ENCODE measurements at places on chromosomes 11 and 22.

GRCh38 chr11:76724171-76724768 is 53.7 kb upstream of the LRRC32 start:
- no peak for DNase-seq

DNA sequence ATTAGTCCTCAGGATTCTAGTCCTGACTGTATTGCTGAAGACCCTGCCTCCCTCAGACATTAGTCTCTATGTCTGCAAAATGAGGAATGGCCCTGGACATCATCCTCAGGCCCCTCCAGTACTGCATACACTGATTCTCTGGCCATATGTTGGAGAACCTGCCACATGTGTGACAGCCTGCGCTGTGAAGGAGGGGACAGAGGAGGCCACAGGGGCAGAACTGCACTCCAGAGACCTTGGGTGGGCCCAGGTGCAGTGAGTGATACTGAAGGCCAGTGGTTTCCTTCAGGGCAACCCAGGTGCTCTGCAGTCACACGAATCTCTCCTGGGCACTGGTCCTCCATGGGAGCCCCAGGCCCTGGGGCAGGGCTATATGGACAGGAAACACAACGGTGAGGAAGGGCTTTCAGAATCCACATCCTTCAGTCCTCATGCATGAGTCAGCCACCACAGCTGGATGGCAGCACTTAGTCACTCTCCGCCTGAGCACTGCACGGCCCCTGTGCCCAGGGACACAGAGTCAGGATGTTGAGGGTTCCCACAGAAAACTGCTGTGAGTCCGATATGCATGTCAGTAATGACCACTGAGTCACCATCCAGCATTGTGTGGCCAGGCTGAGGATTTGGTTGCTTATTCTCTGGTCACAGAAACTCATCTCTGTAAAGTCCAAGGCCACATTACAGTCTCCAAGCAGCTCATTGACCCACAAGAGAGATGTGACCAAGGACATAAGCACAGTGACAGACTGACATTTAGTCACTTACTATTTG is 39.7 kb downstream of the ME3 start:
- no peak for DNase-seq

DNA sequence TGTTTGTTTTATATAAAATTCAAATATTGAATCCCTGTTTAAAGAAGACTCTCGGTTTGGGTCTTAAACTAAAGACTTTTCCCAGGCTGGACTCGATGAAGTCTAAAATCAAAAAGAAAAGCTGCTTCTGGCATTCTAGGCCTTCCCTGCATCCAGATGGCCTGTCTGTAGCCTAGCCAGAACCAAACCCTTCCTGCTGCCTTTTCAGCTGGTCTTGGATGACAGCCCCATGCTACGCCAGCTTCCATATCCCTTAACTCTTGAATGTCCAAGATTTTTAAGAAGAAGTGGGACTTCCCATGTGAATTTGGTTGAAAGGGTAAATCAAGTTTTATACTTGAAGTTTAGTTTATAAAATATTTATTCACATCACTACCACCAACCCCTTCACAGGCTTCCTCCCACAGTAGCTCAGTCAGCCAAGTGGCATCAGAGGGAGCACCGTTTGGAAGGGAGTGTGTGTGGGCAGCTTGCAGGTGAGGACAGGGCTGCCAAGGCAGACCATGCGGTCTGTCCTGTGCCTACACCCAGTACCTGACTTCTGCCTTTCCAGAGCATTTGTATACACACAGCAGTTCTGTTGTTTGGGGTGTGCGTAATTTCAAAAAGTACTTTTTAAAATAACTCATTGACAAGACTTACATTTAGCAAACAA is 18.2 kb upstream of the PSMA1 start:
- DNase-seq: no peak

DNA sequence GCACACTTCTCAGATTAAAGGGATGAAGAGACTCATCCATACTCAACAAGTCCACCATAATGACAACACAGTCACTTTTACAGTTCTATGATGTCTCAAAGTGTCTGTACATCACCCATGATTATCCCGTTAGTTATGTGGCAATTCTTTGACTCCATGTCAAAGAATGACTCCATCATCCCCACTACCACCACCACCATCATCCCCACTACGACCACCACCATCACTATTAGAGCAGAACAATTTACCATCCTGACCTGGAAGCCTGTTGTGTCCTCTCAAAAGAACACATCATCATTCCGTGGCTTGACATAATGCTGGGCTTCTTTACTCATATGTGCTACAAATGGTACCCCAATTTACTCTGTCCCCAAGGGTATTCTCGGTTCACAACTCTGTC is 13.7 kb downstream of the PRR5L start:
- DNase-seq: no peak

GRCh38 chr22:23655891-23656475 is 23.9 kb upstream of the DRICH1 start:
- DNase-seq: no peak

DNA sequence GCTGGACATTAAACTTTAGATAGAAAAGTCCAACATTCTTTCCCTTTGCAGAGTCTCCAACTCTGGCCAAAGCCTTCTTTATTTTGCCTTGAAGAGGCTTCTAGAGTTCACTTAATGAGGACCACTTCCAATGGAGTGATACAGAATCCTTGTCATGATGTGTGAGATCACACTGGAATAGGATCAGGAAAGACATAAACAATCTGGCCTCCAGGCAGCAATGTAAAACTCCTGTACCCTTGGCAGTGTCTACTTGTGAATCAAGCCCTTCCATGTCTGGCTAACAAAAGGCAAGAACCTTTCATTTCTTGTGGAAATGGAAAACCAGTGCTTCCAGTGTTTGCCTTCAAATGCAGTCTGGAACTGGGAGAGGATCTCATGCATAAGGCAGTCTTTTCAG is 56.5 kb upstream of the FIBIN start:
- DNase-seq: no peak

DNA sequence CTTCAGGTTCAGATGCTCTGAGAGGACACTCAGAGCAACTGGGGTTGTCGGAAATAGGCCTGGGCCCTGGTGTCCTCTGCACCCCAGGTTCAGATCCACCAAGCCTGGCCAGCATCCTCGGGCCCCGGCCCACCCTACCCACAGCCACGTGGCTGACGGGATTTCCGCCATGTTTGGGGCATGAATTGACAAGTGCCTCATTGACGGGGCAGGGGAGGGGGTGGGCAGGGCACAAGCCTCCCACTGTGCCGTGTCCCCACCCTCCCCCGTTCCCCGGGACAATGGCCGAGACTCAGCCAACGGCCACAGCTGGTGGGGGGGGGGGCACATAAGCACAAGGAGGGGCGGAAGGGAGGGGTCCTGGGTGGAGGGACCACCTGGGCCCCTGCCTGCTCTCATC is 8.5 kb downstream of the MYRF start:
- no peak for DNase-seq

DNA sequence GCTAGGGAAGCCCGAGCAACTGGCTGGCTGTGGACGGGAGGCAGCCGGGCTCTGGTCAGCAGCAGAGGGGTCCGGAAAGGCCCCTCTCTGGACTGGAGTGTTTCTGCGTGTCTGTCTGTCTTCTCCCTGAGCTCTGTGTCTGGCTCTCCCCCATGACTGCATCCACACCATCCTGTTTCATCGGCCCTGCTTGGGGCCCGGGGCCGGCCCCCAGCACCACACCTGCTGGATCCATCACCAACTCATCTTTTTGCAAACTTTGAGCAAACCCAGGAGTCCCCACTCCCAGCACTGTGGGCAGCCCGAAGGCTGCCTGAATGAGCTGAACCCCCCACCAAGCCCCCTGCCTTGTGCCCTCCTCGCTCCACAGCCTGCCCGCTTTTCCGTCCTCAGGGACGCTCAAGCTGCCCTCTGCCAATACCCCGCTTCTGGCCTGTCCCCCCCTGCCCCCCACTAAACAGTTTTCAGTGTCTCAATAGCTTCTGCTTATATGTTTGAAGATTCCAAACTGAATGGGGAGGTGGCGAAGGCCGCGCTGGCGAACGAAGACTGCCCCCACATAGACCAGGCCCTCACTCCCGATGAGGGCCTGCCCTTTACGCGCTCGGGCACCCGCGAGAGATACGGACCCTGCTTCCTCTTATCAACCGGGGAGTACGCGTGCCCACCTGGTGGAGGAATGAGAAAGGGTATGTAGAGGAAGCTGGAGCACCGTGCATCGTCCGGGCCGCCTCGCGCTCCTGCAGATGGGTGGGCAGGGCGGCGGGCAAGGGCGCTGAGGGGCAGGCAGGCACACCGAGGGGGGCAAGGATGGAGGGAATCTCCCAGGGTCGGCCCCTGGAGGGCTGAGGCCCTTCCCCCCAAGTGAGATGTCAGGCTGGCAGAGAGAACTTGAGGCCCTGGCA is 44.6 kb downstream of the KCNC1 start:
- no peak for DNase-seq

DNA sequence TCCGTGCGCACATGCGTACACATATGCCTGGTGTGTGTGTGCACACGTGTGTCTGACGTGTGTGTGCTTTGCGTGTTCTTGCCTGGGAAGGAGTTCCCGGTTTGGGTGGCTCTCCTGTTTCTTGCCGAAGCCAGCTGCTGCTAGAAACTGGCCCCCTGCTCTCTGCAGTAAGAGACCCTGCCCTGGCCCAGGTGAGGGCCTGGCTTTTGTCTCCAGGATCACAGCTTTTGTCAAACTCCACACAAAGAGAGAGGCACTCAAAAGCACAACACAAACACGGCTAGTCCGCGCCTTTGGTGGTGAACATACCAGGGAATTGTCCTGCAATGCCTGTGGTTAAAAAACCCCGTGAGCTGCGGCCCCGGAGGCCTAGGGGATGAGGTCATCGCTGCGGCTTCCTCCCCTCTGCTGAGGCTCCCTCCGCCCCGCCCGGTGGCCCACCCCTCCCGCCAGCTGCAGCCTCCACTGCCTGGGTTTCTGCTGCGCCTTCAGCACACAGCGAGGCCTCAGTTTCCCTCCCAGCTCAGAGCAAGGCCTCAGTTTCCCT is 88.9 kb downstream of the KCNQ1 start:
- no peak for DNase-seq

- peak; percentile 35 for DNase-seq
These were observed 584.0 kb downstream of the KCNA4 start for GRCh38 chr11:29432719-29433325.

- DNase-seq: no peak
These were observed 16.1 kb downstream of the RTN4R start for GRCh38 chr22:20251981-20252380.

DNA sequence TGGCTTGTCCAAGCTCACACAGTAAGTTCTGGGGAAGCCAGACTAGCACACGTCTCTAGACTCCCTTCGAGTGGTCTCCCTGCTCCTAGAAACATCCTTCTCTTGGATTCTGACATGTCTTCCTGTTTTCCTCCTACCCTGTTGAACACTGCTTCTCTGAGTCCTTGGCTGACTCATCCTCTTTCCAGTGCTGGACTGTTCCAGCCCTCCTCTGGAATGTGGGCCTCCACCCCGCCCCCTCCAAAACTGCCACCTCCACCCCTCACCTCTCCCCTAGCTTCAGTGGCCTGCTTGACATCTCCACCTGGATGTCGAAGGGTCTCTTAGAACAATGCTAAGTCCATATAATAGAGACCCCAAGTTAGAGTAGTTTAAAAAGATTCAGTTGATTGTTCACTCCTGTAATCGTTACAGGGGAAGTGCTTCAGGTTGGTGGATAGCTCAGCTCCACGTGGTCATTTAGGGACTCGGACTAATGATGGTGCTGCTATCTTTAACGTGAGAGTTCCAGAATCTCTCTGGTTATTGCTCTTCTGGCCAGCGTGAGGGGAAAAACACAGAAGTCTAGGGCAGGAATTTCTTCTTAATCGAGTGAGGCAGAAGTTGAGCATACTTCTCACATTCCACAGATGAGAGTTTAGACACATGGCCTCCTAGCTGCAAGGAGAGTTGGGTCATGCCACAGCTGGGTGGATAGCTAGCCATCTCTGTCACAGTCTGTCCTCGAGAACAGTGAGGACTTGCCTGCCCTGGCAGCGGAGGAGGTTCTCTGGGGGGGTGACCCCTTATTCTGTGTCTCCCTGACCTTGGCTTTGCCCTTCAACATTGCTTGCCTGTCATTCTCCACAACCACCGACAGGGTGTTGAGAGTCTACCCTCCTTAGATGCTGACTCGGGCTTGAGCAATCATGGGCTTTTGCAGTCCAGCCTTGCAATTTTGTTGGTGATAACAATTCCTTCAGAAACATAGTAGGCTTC is 4.7 kb upstream of the C11orf96 start:
- no peak for DNase-seq

DNA sequence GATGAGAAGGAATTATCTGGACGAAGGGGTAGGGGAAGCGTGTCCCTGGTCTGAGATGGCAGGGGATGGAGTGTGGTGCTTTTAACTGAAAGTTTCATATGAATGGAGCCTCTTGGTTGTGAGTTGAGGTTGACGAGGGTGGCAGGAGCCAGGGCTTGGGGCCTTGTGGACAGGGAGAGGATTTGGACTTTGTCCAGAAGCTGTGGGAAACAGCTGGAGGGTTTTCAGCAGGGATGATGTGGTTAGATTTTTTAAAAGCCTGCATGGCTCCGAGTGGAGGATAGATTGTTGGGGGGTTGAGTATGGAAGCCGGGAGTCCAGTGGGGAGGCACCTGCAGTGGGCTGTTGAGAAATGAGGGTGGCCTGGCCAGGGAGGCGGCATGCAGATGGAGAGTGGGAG is 24.8 kb downstream of the MYO7A start:
- no peak for DNase-seq

DNA sequence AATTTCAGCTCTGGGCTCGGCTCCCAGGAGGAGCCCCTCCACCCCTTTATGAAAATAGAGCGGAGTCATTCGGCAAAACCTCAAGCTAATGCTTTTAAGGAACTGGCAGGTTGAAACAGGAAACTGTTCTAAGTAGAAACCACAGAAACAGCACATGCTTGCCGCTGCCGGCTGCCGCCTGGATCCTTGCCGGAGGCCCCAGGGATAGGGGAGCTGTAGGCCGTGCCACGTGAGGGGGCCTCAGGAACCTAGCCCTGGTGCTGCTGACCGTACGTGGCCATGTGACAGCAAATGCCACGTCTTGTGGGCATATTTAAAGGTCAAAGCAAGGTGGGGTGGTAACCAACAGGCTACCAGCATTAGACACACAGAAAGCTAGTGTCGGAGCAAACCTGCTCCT is 77.9 kb upstream of the TIMP3 start:
- no peak for DNase-seq

DNA sequence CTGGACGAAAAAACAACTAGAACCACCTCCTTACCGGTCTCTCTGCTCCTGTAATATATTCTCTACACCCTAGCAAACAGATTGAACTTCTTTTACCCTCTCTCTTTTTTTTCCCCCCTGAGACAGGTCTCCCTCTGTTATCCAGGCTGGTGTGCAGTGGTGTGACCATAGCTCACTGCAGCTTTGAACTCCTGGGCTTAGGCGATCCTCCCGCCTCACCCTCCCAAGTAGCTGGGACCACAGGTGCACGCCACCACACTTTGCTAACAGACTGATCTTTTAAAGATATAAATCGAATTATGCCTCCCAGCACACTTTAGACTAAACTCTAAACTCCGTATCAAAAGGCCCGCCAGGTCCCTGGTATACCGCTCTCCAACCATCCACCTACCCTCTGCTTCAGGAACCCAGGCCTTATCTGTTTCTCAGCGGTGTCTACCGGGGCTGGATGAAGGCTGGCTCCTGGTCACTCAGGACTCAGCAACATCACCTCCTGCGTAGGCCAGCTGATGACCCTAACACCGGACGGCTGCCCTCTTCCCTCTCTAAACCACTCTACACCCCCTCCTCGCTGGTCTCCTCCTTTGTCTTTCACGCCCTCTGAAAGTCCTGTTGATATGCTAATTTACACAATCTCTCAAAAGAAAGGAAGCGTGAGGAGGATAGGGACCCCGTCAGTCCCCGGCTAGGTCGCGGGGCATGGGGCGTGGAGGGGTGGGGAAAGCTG is 745 bp downstream of the C22orf39 start:
- DNase-seq: no peak

- no peak for DNase-seq
These were observed 4.6 kb downstream of the SLC29A2 start for GRCh38 chr11:66366844-66367477.

- DNase-seq: peak; percentile 74
These were observed 4.5 kb upstream of the BCL9L start for GRCh38 chr11:118930094-118930712.
